ENCODE measurements at places on chromosomes 5 and 9. TPM values are rescaled to one million over a fixed set of nuclear protein-coding genes. Genes with fewer than 3 reads are reported as not detected.

PCDHB2 gene
- 0.36 TPM for total RNA-seq

DHX29 gene
- total RNA-seq: 35.6 TPM

IFNA5 gene
- total RNA-seq: not detected

PCDHGA5 gene
- total RNA-seq: 2.0 TPM

OCLN gene
- total RNA-seq: 0.83 TPM

CDHR2 gene
- not detected for total RNA-seq

TEX10 gene
- total RNA-seq: 53.3 TPM

IRGM gene
- total RNA-seq: not detected

FOXD4L3 gene
- total RNA-seq: not detected

FGF10 gene
- total RNA-seq: not detected

DIPK1B gene
- 3.4 TPM for total RNA-seq

SGCD gene
- 10.6 TPM for total RNA-seq

SPDL1 gene
- total RNA-seq: 48.6 TPM

TAF11L10 gene
- total RNA-seq: not detected

BTNL3 gene
- not detected for total RNA-seq

CTSV gene
- total RNA-seq: 0.54 TPM

IFNK gene
- total RNA-seq: not detected

ENTREP1 gene
- not detected for total RNA-seq

ENHO gene
- total RNA-seq: not detected

SPINK7 gene
- total RNA-seq: not detected

PCDHB12 gene
- under 0.01 TPM for total RNA-seq

SAXO1 gene
- total RNA-seq: under 0.01 TPM

MEGF10 gene
- total RNA-seq: not detected

EIF4EBP3 gene
- 0.36 TPM for total RNA-seq

EPB41L4B gene
- 0.54 TPM for total RNA-seq

CD14 gene
- total RNA-seq: 0.18 TPM

FBP2 gene
- not detected for total RNA-seq

FST gene
- 141 TPM for total RNA-seq

SLC4A9 gene
- not detected for total RNA-seq

C5orf15 gene
- 35.1 TPM for total RNA-seq

C9orf50 gene
- not detected for total RNA-seq

REEP2 gene
- 12.4 TPM for total RNA-seq

INSL6 gene
- total RNA-seq: not detected

LCN15 gene
- total RNA-seq: not detected

C5orf52 gene
- not detected for total RNA-seq

CDH18 gene
- total RNA-seq: 1.1 TPM

CLPTM1L gene
- 101 TPM for total RNA-seq

YIPF5 gene
- 172 TPM for total RNA-seq

IFNA13 gene
- not detected for total RNA-seq

ANKRD55 gene
- not detected for total RNA-seq

RASEF gene
- total RNA-seq: under 0.01 TPM

ALDOB gene
- total RNA-seq: not detected

ARL14EPL gene
- total RNA-seq: not detected

NR5A1 gene
- not detected for total RNA-seq

G3BP1 gene
- total RNA-seq: 482 TPM

CCDC187 gene
- not detected for total RNA-seq

GBGT1 gene
- 1.8 TPM for total RNA-seq

PCDHB3 gene
- under 0.01 TPM for total RNA-seq

IL3 gene
- not detected for total RNA-seq

SETX gene
- total RNA-seq: 67.8 TPM

ZNF484 gene
- 11.8 TPM for total RNA-seq

HAVCR2 gene
- under 0.01 TPM for total RNA-seq

F2RL2 gene
- 21.7 TPM for total RNA-seq

SNCAIP gene
- 22.5 TPM for total RNA-seq

GGTA1 gene
- not detected for total RNA-seq

ACER2 gene
- 1.6 TPM for total RNA-seq

RLN1 gene
- not detected for total RNA-seq

OBP2B gene
- total RNA-seq: not detected

GABRP gene
- total RNA-seq: not detected
